ENCODE measurements at places on chromosomes 2 and 18.

GRCh38 chr2:13009027-13009642 is 292.4 kb downstream of the TRIB2 start:
- no peak for DNase-seq

- DNase-seq: no peak
These were observed 30.9 kb upstream of the ICOS start for GRCh38 chr2:203905656-203906055.

GRCh38 chr2:112936927-112937232 is 25.9 kb downstream of the IL37 start:
- no peak for DNase-seq

DNA sequence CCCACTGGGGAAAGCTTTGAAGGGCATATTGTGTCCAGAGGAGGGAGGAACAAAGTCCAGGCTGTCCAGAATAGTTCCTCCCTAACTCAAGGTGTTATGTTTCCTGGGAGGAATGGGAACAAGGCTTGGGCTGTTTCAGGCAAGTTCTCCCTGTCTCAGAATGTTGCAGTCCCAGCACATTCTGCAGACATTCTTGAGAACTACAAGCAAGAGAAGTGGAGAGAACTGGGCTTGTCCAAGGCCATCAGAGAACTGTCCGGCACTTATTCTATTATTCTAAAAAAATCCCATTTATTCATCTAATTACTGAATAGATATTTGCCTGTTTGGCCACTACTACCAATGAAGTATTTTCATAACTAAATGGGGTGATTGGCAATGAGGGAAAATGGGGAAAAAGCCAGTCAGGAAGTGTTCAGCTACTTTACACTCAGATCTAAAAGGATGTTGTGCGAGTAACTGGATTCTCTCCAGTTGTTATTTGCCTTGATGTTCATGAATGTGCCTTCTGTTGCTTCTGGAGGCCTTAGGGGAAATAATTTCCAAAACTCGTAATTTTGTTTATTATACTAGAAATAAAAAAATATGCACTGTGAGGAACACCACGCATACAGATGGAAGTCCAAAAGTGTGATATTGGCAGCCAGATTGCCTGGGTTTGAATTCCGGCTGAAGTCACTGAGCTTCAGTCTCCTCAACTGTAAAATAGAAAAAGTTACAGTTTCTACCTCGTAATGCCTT is 300.1 kb upstream of the RND3 start:
- DNase-seq: no peak

- no peak for DNase-seq
These were observed 82.3 kb downstream of the SH3RF3 start for GRCh38 chr2:109211315-109211714.

DNA sequence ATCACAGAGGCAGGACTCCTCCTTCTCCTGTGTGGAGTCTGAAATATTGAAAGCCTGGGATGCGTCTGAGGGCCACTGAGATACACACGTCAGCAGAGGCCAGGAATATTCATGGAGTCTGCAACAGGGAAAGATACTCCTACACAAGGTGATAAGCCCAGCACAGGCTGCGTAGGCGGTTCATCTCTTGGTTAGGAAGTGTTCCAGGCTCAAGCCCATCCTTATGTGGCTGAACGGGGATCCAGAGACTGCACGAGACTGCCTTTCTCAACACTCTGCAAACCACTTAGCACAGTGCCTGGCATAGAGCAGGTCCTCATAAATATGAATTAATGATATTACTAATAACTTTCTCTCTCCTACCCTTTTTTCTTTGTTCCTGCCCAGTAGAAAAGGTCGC is 29.2 kb upstream of the AGPS start:
- no peak for DNase-seq

- DNase-seq: no peak
These were observed 124.0 kb downstream of the MBD2 start for GRCh38 chr18:54100466-54100865.

DNA sequence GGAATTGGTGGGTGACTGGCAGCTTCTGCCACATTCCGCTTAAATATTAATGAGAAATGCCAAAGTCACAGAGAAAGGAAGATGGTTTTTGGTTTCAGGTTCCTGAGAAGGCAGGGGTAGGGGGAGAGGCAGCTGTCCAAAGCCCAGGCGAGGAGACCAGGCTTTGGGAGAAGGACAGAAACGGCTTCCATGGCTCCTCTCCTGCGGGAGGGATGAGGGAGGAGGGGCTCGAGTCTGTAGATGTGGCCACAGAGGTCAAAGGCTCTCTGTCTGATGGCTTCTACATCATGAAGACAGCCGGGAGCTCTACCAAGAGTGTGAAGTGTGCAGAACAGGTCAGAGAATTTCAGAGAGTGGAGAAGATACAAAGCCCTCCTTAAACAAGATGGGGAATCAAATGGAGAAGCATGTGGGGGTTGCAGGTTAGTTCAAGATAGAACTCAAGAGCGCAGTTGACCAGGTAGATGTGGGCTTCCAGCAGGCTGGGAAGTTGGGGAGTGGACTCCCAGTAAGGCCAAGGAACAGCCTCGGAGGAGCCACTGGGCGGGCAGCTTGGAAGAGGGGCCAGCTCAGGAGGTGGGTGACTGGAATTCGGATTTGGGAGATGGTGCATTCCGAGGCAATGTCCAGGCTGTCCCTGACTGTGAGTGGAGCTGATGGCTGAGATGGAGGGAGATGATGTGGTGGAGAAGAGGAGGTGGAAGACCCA is 23.8 kb upstream of the HPCAL1 start:
- no peak for DNase-seq

DNA sequence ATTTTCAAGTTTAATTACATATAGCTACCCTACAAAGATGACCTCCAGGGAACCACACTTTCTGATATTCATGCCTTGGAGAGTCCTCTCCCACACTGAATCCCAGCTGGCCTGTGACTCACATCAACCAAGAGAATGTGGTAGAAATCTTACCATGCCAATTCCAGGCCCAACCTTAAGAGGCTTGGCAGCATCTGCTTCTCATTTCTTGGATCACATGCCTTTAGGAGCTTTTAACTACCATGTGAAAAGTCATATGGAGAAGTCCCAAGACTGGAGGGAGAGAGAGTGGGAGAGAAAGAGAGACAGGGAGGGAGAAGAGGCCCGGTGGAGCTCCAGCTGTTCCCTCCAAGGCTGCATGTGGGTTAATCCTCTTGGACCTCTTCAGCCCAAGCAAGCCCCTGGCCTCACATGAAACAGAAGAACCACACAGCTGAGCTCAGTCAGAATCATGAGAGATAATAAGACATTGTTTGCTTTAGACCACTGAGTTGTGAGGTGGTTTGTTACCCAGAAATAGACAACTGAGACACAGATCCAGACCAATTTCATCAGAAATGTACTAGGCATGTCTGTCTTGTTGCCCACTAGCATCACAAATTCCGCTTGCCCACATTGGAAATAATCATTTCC is 190.7 kb downstream of the MTCL1 start:
- DNase-seq: no peak

GRCh38 chr2:80560326-80560725 is 255.8 kb upstream of the LRRTM1 start:
- no peak for DNase-seq

DNA sequence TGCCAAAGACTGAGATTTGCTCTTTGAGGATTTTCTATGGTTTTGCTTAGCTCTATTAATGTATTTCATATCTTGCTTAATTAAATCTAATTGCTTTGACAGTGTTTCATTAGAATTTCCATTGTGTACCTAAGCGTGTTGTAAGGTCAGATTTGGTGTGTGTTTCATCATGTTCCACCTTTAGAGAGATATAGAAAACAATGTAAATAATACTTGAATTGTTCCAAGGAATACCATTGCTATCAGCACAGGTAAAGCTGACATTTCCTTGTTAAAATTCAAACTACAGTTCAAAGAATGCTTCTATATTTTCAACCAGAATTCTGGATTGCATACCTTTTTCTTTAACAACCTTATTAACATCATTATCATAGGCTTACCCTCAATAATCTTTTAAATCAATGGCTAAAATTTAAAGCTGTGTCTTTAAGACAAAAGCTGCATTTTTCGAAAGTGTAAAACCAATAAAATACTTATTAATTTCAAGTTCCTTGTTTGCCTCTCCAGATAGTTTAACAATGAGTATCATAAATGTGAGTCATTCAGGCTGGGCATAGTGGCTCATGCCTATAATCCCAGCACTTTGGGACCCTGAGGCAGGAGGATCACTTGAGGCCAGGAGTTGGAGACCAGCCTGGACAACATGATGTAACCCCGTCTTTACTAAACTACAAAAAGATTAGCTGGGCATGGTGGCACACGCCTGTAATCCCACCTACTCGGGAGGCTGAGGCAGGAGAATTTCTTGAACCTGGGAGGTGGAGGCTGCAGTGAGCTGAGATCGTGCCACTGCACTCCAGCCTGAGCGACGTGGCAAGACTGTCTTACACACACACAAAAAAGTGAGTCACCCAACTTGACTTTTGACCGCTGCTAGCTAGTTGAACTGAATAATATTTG is 188.0 kb upstream of the PKDCC start:
- no peak for DNase-seq

- DNase-seq: no peak
These were observed 27.6 kb downstream of the MBP start for GRCh38 chr18:77105028-77105427.

DNA sequence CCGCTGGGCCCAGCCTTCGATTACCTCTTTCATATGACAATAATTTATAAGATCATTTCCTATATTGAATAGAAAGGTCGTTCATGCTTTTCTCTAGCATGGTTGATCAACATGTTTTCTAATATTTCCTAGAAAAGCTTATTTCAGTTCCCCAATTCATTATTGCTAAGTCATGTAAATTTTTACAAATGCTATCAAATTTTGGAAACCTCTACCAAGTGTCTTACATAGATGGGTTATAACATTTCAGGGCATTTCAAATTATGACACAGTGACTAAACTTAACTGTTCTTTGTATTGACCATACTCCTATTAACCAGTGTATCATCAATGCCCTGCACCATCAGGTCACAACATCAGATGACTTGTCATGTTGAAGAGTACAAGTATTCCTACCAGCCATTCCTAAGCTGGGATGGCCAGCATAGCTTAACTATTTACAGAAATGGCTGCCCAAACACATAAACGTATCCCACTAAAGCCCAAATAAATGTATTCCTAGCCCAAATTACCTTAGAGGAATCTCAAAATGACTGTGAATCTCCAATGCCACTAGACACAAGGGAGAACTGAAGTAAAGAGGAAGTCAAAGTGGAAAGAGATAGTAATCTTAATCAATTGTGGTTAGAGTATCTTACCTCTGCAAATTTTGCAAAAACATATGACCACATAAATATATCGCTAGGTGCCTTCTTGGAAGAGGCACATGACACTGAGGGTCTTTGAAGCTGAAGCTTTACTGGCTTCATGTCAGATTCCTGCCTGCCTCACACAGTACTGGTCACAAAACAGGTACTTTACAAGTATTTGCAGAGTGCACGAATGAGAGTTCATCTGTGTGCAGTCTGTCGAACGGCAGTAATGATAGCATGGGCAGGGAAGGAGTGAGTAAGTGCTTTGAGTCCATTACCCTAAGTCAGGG is 87.3 kb upstream of the TLK1 start:
- no peak for DNase-seq

DNA sequence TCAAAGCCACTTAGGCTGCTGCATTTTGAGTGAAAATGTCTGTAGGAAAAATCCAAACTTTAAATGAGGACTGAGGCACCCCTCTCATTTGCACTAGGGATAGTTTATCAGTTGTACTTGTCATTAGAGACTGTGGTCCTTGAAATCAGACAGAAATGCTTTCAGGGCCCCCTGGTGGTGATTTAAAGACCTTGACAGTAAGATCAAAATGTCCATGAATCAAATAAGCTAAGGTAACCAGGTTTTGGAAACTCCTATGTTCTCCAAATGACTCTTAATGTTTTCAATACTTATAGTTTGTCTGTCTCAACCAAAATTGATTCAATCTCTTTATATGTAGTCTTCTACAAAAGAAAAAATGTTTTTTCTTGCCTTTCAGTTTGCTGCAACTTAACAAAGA is 28.8 kb upstream of the DDX18 start:
- no peak for DNase-seq

- no peak for DNase-seq
These were observed 139.3 kb downstream of the SPP2 start for GRCh38 chr2:234189786-234190300.

GRCh38 chr18:79047556-79048244 is 21.5 kb upstream of the ATP9B start:
- no peak for DNase-seq
